Trophoblast cell (in vitro differentiated cells and primary cell): ENCODE measurements at places on chromosomes 13 and 19.

DNA sequence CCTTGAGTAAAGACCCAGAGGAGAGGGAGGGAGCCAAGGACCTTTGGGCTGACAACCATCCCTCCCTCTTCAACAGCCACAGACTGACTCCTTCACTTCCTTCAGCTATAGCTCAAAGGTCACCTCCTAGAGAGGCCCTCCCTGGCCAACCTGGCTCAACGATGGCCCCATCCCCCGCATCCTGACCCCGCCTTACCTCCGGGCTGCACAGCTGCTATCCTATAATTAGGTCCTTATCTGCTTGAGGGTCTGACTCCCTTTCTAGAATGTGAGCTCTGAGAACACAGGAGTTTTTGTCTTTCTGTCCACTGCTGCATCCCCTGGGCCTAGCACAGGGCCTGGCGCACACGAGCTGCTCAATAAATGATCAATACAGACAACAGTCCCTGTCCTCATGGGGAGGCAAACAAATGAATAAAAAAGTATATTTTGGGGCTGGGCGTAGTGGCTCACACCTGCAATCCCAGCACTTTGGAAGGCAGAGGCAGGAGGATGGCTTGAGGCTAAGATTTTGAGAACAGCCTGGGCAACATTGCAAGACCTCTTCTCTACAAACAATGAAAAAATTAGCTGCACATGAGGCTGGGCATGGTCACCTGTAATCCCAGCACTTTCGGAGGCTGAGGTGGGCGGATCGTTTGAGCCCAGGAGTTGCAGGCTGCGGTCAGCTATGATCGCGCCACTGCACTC is 6.6 kb upstream of the LGALS4 start:
- peak; percentile 76 for DNase-seq

- peak; percentile 77 for DNase-seq
Observed at GRCh38 chr13:21458451-21458812, 671 bp downstream of the ZDHHC20 start.

GRCh38 chr13:85725433-85725832 is 73.8 kb downstream of the SLITRK6 start:
- no peak for DNase-seq

- no peak for DNase-seq
Observed at GRCh38 chr13:50235604-50236342, 220.5 kb downstream of the KCNRG start.

DNA sequence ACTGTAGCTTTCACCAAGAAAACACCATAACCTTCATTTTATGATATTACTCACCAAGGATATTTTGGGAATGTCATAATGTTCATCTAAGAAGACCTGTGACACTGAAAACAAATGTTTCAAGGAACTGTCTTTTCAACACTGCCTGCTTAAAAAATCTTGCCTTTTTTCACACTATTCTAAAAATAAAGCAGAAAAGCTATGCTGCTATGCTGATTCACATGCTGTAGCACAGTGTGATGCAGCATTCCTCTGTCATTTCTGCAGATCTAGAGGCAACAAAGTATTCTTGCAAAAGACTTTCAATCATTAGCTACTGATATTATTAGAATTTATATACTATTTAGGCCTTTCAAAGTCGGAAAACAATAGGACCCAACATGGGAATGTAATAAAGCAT is 525.7 kb downstream of the UQCRFS1 start:
- no peak for DNase-seq

DNA sequence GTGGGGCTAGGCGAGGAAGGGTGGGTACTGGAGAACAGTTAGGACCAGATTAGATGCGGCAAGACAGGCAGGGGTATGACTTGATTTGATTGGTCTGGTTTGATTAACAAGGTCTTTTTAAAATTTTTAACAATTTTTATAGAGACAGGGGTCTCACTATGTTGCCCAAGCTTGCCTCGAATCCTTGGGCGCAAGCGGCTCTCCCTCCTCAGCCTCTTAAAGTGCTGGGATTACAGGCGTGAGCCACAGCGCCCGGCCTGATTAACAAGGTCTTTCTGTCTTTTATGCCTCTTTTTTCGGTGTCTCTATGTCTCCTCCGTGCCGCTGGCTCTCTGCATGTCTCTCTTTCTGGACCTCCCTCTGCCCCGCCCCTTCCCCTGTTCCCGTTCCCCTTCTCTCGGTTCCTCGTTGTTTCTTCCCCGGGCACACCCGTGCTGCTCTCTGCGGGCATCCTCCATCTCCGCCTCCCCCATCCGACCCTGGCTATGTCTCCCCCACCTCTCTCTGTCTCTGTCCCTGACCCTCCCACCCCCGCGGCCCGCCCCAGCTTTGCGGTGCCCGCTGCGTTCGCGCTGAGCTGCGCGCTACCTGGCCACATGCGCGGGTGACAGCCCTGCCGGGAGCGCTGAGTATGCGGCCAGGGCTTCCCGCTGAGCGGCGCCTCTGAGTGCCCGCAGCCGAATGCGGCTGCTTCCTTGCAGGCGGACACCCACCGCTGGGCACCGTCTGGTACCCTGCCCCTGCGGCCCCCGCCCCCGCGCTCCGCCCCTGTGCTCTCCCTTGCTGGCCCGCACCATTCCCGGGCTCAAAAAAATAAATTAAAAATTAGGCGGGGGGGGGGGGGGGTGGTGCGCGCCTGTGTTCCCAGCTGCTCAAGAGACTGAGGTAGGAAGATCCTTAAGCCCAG is 8.1 kb upstream of the SDHAF1 start:
- peak; percentile 52 for DNase-seq

- DNase-seq: no peak
Observed at GRCh38 chr13:112246731-112247470, 129.3 kb upstream of the SPACA7 start.

DNA sequence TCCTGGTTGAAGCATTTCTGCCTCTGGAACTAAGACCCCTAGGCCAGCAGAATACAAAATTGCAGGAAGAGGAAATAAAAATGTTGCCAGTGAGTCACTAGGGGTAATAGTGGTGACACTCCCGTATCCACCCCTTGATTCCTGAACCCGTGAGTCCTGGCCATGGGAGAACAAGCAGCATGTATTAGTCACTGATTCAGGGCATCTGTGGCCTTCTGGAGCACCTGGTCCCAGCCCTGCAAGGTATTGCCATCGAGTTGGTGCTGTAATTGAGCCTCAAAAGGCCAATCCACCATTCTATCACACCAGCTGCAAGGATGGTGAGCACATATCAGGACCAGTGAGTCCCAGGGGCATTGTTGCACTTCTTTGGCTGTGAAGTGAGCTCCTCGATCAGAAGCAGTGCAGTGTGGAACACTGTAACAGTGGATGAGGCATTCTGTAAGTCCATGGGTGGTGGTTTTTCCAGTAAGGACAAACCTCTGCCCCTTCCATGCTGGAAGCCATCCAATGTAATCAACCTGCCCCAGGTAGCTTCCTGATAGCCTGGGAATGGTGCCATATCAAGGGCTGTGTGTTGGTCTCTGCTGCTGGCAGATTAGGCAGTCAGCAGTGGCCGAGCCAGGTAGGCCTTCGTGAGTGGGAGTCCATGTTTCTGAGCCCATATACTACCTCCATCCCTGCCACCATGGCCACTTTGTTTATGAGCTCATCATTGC is 39.6 kb downstream of the C1QTNF9 start:
- no peak for DNase-seq
